ENCODE measurements at places on chromosomes 11 and 22. TPM values are rescaled to one million over a fixed set of nuclear protein-coding genes. Genes with fewer than 3 reads are reported as not detected.

GRCh38 chr11:64183890-64184289, 2.1 kb upstream of the STIP1 start:
- DNase-seq: no peak

The OR2AG2 gene
- not detected for total RNA-seq

DNA sequence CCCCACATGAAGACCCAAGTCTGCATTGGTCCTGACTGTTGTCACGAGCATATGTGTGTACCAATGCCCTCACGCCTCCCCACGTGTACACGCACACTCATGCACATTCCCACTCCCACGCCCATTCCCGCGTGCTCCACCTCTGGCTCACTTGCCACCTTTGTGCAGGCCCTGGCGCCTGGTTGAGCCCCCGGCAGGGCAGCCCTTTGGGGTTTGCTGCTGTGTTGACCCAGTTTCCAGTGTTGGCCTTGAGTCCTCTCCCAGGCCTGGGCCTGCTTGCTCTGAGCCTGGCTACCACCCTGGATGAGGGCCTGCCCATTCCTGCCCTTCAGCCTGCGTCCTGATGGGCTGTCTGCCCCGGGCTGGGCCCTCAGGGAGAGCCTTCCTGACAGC, 18.2 kb downstream of the PVALB start:
- no peak for DNase-seq

- no peak for DNase-seq
Measured at GRCh38 chr11:78100676-78101472, 21.2 kb upstream of the NDUFC2 start.

DNA sequence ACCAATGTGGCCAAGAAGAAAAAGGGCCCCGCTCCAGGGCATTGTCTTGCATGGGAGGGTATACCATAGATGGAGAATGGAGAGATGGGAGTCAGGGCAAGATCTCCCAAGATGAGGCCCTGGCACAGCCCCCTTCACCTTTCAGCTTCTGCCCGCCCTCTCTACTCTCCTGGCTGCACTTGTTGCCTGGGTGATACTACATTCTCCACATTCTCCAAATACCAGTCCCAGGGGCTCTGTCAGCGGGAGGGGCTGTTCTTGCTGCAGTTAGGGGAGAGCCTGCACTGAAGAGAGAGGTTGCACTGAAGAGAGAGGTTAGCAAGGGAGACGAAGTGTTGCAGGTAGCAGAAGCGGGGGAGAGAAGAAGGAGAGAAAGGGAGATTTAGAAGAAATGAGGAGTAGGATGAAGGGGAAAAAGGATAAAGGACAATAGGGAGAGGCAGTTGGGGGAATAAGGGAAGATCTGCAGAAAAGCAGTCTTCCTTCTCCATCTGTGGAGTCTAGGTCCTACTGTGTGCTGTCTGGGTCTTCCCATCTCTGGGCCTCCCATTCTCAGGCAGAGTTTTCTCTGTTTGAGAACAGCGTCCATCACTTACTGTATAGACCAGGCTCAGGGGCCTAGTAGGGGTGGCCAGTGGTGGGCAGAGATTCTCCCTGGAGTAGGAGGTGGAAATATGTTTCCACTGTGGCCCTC, 8.0 kb downstream of the PHLDB1 start:
- no peak for DNase-seq

DNA sequence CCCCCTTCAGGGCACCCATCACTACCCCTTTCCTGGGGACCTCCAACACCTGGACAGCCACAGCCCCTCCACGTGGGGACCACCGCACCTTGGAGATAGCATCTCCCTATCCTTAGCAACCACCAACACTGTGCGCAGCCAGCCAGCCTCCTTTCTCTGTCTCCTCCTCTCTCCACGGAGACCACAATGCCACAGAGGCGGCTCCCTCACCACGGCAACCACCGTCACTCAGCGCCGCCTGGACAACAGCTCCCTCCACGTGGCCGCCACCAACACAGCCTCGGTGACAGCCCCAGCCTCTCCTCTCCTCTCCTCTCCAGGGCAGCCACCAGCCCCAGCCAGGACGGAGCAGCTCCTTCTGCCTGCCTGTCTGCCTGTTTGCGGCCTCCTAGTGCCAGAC, 10.5 kb downstream of the ELFN2 start:
- no peak for DNase-seq

All from SJCRH30 (cell line).